ENCODE measurements at places on chromosomes 3 and 15. TPM values are rescaled to one million over a fixed set of nuclear protein-coding genes. Genes with fewer than 3 reads are reported as not detected.

The GLDN gene
- polyA plus RNA-seq, result not detected

The OSBPL10 gene
- polyA plus RNA-seq, result not detected

The CAMK2N2 gene
- polyA plus RNA-seq, result not detected

DNA sequence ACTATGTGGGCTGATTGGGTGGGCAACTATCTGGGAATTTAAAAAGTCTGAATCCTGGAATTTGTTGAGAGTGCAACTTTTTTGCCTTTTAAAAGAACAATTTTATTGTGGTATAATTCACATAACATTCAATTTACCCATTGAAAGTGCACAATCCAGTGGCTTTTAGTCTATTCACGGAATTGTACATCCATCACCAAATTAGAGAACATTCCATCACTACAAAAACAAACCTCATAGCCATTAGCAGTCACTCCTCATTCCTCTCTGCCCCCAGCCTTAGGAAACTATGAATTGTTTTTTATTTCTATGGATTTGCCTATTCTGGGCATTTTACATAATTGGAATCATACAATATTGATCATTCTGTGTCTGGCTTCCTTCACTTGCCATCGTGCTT, 101.8 kb upstream of the ALDH1A3 start:
- H3K4me1 ChIP-seq, result no peaks in the 10 kb centered on the region
- H3K27me3 ChIP-seq, result no peaks in the 10 kb centered on the region
- no peak for DNase-seq
- no peaks in the 10 kb centered on the region for H3K36me3 ChIP-seq

The FAIM gene
- 11.9 TPM for polyA plus RNA-seq

DNA sequence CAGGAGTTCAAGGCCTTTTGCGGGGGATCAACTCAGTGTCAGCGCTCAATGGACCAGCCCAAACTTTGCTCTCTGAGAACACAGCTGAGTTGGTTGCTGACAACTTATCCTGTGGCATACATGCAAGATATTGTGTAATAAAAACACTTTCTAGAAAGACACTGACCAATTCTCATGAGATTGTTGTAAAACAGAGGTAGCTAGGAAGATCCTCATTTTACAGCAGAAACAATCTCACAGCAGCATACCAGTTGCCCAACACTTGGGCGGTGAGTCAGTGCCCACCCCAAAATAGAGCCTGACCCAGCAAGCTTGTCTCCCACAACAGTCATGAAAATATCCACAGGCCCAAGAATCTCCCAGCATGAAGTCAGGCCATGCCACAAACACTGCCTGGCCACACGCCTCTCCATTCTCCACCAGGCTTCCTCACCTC, 18.2 kb downstream of the KLHL6 start:
- no peaks in the 10 kb centered on the region for H3K36me3 ChIP-seq
- DNase-seq, result no peak
- no peak overlapping the region for H3K27ac ChIP-seq
- H3K27me3 ChIP-seq, result no peaks in the 10 kb centered on the region
- H3K4me1 ChIP-seq, result peaks cover 64% of the 10 kb centered on the region

The CADM2 gene
- polyA plus RNA-seq, result not detected
